ENCODE measurements at places on chromosomes 7 and 10. TPM values are rescaled to one million over a fixed set of nuclear protein-coding genes. Genes with fewer than 3 reads are reported as not detected.

Gene TEX47
- not detected for total RNA-seq

Gene SUN3
- total RNA-seq: not detected

Gene ANXA8L1
- total RNA-seq: 2.9 TPM

Gene ODAD2
- total RNA-seq: 1.5 TPM

Gene ACBD7
- 0.30 TPM for total RNA-seq

Gene PRKCQ
- 0.55 TPM for total RNA-seq

Gene CC2D2B
- 0.30 TPM for total RNA-seq

Gene C7orf33
- total RNA-seq: not detected

Gene LIPK
- total RNA-seq: not detected

Gene CPN1
- total RNA-seq: not detected

Gene PNLIPRP3
- total RNA-seq: not detected

Gene RARRES2
- total RNA-seq: not detected

Gene ABCB8
- total RNA-seq: 38.6 TPM

Gene MINDY4
- total RNA-seq: 3.9 TPM

Gene IL2RA
- not detected for total RNA-seq

Gene DGKI
- total RNA-seq: 15.5 TPM

Gene PPP1R17
- total RNA-seq: not detected

Gene PSD
- 12.2 TPM for total RNA-seq

Gene FGFR2
- total RNA-seq: 9.2 TPM

Gene ZNF655
- 49.6 TPM for total RNA-seq

Gene CDC14C
- total RNA-seq: not detected

Gene C10orf62
- total RNA-seq: 0.23 TPM

Gene USP54
- total RNA-seq: 9.8 TPM

Gene BNIP3
- total RNA-seq: 356 TPM
